ENCODE measurements at places on chromosomes 16 and 17.

GRCh38 chr17:38693700-38694329 lies 11.3 kb upstream of the MLLT6 start:
- DNase-seq = no peak

- peak; percentile 88 for DNase-seq
Observed at GRCh38 chr17:29613352-29613837, 9.3 kb downstream of the CORO6 start.

DNA sequence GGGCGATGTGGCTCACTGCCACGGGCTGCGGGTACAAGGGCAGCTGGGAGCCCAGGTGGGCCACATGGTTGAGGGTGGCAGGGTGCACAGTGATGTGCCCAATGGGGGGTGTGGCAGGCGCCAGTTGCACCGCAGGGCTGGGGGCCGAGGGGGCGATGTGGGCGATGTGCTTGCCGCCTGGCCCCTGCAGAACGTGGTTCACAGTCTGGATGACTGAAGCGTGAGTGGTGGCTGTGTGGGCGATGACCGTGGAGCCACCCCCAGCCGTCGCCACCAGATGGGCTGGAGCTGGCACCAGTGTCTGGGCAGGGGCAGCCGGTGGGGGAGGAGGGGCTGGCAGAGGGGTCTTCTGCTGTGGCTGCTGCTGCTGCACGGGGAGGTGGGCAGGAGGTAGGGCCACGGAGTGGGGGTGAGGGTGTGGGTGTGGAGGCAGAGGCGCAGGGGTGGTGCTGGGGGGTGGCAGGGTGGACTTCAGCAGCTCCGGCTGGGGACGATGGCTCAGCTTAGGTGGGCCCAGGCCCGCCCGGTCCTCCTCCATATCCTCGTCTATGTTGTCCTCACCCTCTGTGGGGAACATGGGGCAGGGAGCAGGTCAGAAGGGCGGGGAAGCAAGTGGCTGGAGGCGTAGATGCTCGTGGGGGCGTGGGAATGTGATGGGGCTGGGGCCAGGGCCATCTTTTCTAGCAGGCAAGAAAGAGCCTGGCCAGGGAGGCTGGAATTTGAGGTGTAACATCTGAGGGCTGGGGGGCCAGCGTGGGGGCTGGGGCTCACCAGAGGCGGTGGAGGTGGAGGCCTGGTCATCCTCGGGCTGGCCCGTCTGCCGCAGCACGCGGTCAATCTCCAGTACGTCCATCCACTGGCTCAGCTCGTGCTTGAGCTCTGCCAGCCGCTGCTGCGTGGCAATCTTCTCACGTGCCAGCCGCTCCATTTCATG lies 13.5 kb downstream of the MNT start:
- DNase-seq = no peak

DNA sequence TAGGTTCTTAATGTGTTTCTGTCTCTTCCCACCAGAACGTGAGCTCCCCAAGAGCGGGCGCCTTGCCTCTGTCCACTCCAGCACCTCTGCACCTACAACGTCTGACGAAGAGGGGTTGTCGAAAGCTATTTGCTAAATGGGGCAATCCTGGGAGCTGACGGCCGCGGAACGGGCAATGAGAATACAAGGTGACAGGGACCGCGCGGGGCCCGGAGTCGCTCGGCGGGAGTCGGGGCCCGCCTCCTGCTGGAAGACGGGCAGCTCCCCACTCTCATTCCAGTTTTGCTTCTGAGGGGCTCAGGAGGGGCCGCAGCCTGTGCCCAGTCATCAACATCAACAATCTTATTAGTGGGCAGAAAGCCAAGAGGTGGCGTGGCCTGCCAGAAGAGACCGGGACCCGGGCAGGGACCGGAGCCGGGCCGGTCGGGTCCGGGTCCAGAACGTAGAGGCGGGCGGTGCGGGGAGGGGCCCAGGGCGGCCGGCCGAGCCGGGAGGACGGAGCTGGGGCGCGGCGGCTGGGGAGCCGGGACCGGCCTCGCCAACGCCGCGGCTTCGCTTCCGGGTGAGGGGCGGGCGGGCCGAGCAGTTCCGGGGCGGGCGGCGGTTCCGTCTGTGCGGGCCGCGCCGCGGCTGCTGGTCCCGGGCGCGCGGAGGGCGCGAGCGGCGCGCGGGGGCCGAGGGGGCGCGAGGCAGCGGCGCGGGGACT lies at the start of gene MOSMO:
TSS of gene MOSMO (plus strand) at position 603 of the 706 bp plus-strand sequence. CDS start 191 bp downstream, outside the sequence.
- peak; percentile 35 for DNase-seq

DNA sequence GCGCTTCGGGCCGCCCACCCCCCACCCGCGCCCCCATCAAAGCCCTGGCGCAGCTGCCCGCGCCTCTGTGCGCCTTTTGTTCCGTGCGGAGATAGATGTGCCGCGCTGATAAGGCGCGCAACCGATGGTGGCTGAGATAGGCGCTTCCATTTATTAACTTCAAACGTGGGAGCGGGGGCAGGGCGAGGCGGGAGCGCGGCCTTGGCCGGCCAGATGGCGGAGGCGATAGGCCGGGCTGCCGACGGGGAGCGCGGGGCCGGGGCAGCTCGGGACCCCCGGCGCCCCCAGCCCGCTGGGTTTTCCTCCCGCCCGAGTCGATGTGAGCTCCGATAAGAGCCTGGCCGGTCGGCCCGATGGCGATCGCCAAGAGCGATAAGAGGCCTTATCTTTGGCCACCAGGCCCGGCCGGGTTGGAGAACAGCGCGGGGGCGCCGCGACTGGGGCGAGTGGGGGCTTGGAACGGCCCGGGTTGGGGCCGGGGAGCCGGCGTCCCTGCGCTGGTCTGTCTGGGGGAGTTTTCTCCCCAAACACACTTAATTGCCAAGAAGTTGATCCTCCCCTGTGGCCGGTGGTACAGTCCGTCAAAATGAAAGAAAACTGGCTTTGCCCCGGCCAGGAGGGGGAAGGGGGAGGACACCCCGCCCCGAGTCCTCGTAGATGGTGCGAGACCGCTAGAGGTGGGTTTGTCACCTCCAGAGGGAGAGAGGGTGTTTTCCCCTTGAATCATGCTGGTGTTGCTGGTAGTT lies 2.7 kb downstream of the ZFPM1 start:
- peak; percentile 53 for DNase-seq

- DNase-seq = no peak
Observed at GRCh38 chr17:32265192-32265923, at the start of gene RHBDL3. TSS of gene RHBDL3 (plus strand) at chr17:32265832. CDS start at chr17:32266190, 358 bp downstream.

GRCh38 chr17:16150251-16150856 lies 65.0 kb downstream of the NCOR1 start:
- DNase-seq = no peak

DNA sequence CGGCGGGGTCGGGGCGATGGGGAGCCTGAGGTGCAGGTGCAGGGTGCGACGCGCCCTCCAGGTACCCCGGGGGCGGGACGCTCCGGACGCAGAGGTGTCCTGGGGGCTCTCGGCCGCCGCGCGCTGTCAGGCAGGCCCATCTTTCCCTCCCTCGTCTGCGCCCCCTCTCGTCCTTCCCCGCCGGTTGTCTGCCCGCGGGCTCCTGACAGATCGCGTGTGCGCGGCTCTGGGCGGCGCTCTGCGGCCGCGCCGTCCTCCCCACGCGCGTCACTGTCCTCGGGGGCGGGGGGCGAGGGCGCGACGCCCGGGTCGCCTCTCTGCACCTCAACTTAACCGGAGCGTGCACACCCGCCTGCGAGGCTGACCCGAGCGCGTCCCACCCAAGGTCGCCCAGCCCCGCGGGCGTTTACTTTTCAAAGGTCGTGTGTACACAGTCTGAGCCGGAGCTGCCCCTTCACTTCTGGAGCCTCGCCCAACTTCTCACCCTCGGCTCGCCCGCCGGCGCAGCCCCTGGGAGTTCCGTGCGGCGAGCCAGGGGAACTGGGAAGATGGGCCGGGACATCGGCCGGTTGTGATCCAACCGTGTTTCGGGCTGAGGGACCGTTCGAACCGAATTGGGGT lies 512 bp downstream of the AKAP1 start:
- DNase-seq = peak; percentile 17

GRCh38 chr17:10216213-10216938 lies 18.0 kb upstream of the GAS7 start:
- no peak for DNase-seq

GRCh38 chr17:83198366-83199341 lies 119.2 kb downstream of the METRNL start:
- no peak for DNase-seq

DNA sequence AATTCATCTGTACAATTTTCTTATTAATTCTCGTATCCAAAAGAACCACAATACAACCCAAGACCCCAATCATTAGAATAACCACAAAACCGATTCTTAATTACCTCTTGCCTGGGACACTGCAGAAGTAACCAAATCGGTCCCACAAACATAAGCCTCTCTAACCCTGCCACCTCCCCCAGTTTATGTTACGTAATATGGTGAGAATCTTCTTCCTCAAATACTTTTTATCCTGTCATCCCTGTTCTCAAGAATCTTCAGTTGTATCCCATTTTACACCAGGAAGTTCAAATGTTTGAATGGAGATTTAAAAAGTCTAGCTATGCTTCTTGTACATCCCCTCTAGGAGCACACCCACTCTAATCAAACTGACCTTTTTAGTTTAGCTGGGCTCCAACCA lies 269.3 kb upstream of the TBX2 start:
- no peak for DNase-seq

- no peak for DNase-seq
Observed at GRCh38 chr17:43070257-43070656, 45.2 kb downstream of the RND2 start.

DNA sequence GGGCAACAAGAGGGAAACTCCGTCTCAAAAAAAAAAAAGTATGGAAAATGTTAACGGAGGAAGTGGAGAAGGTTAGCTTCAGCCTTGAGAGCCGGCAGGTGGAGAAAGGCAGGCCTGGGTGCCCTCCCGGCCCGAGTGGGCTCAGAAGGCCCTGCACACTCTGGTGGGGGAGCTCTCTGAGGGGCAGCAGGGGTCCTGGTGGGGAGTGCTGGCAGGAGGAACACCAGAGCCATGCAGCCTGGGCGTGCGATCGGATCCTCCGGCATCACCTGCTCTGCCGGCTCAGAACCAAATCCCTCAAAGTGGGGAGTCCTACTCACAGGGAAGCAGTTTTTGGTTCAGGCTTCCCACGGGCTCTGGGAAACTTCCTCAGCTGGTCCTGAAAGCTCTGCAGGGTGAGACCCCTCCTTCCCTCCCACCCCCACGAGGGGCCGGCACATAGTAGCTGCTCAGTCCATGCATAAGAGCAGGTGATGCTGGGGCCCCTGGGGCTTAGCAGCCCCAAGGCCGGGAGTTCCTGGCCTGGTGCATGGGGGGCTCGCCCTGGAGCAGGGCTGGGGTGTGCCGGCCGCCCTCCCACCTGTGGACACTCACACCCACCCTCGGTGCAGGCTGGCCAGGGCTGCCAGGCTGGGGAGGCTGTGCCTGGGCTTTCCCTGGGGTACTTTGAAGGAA lies 1.2 kb downstream of the FN3K start:
- DNase-seq = no peak

DNA sequence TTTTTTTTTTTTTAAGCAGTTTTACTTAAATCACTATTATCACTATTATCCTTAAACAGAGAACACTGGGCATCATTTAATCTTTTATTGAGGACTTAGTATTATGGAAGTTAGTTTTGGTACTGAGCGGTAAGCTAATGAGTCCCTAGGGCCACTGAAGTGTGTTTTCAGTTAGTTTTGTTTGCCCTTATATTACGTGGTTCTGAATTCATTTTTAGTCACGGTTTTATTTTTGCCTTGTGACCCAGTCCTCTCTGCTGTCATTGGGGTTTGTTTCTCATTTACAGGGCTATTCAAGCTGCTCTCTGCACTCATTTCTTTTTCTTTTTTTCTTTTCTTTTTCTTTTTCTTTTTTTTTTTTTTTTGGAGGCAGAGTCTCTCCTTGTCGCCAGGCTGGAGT lies 17.3 kb downstream of the RABEP1 start:
- DNase-seq = no peak

DNA sequence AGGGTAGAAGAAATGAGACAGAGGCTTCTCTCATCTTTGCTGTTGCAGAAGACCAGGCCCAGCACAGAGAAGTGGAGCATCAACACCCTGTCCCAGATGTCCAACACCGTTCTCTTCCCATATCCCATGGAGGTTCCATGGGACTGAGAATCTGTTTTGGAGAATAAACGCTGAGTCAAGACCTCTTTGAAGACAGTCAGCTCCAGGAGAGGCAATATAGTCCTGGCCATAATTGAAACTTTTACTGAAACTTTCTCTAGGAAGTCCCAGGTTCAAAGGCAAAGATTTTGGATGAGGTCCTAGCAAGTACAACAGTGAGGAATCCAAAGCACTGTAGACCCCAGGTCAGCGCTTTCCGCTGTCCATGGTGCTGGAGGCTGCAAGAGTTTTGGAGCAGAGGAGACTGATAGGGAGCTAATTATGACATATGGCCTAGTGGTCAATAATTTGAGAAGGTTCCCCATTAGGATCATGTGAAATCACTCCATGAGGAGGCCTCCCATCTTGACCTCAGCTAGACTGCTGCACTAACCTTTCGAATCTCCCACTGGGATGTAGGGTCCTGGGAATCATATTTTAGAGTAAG lies 36.0 kb downstream of the OSBPL7 start:
- DNase-seq = no peak
